T-helper 22 cell (primary cell): ENCODE measurements at places on chromosomes 12 and 14.
A peak's percentile ranks its signal among the peaks of the same experiment; 100 is the strongest.

DNA sequence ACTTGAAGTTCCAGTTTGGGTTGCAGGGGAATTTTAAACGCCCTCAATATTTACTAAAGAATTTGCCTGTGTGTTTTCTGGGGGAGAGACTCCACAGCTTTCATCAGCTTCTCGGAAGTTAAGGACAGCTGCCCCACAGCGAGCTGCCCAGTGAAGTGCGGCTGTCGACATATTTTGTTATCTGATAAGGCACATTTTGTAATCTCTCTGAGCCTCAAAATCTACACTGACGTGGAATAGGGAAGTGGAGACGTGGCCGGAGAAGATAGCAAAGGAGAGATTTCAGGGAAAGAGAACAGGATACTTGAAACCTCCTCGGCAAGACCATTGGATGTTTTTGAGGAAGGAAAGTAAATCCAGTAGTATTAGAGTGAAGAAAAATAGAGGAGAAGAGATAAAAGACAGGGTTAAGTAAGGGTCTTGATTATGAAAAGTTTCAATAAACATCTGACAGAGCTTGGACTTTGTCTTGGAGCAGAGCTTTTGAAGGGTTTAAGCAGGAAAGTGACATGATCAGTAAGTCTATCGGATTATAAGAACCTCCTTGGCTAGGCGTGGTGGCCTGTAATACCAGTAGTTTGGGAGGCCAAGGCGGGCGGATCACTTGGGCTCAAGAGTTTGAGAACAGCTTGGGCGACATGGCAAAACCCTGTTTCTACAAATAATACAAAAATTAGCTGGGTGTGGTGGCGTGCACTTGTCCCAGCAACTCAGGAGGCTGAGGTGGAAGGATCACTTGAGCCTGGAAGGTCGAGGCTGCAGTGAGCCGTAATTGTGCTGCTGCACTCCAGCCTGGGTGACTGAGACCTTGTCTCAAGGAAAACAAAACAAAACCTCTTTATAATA, 1.1 kb downstream of the POLR3B start:
- DNase-seq, result no peak

GRCh38 chr12:91870872-91871707, 274.6 kb downstream of the BTG1 start:
- no peak for DNase-seq

DNA sequence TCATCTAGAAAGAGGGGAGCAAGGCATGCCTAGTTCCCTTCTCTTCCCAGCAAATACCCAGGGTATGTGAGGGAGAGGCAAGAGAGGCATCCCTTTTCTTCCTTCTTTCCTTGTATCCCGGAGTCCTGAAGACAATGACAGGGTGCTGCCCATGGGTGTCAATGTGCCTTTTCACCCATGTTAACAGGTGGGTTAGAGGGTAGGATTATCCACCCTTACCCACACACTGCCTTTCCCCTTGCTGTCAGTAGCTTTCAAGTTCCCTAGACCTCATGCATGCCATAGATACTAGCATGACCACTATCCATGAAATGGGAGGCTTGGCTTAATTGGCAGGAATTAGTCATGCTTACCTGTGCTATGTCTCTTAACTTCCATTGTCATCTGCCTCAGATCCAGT, 36.3 kb upstream of the PCNX1 start:
- DNase-seq, result no peak

GRCh38 chr14:100329233-100330006, 6.3 kb downstream of the SLC25A47 start:
- DNase-seq, result no peak

- no peak for DNase-seq
Measured at GRCh38 chr12:21337453-21337852, 2.7 kb upstream of the SLCO1A2 start.

GRCh38 chr12:2212537-2212936, 159.8 kb downstream of the CACNA1C start:
- no peak for DNase-seq

DNA sequence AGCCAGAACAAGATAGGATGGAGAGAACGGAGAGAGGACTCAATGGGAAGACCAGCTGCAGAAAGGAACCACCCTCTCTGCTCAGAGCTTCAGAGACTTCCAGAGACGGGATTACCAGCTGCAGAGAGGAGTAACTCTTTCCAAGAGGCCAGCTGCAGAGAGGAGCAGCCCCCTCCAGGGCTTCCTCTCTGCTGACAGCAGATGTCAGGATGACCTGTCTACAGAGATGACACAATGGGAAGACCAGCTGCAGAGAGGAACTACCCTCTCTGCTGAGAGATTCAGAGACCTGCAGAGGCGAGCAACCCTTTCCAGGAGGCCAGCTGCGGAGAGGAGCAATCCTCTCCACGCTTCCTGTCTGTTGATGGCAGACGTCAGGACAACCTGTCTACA, 61.8 kb downstream of the KLRG1 start:
- no peak for DNase-seq

DNA sequence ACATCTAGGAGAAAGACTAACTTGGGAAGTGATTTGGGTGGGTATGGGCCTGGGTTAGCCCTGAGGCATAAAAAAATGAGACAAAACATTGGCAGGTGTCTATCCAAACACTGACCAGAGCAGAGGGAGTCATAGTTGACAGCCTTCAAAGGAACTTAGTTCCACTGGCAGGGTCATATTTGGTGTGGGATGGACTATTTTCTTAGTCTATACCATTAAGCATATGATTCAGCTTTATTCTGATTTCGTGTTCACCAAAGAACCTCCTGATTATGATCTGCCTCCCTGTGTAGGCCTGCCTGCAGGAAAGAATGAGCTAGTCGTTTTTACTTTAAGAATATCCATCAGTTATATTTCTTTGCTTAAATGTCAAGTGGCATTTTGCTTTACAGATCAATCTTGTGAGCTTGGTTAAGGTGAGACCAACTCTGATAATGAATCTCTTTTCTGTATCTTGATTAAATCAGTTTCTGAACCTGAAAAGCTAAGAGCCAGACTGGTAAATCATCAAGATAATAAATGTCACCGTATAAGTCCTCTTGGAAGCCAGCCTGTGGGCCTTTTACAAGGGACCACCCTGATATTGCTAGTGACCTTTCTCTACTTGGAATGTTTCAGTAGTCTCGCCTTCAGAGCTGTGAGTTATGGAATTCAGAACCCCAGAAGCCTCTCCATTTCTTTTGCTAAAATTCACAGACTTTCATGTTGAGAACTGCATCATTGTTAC, 182.9 kb downstream of the MON2 start:
- DNase-seq, result no peak

DNA sequence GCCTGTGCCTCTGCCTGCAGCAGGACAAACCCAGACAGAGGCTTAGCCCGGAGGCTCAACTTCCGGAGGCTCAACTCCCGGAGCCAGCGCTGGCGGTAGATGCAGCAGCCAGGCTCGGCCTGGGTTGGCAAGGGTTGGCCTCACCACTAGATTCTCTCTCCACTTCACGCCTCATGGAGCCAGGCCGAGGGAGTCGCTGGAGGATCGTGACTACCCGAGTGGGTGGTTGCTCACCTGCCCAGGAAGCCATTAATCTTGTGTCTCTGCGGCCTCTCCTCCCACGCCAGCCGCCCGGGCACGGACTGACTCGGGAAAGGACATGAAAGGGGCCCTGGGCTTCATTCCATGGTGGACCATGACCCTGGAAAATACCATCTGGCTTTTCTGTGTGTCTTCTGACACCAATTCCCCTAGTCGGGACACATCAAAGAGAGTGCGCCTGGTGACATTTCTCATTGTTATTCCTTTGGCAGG, 20.8 kb downstream of the ESRRB start:
- no peak for DNase-seq

DNA sequence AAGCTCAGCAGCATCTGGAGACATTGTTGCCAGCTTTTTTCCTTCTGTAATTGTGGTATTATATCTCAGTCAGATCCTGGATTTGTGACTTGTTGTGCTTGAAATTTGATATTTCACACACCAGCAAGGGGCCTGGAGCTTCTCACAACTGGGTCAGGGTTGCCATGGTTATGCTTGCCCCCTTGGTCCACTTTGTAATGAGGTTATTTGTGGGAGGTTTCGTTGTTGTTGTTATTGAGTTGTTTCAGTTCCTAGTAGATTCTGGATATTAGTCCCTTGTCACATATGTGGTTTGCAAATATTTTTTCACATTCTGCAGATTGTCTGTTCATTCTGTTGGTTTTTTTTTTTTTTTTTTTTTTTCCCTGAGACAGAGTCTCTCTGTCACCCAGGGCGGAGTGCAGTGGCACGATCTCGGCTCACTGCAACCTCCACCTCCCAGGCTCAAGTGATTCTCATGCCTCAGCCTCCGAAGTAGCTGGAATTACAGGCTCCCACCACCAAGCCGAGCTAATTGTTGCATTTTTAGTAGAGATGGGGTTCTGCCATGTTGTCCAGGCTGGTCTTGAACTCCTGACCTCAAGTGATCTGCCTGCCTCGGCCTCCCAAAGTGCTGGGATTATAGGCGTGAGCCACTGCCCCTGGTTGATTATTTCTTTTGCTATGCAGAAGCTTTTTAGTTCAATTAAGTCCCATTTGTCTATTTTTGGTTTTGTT, 80.6 kb upstream of the ETV6 start:
- no peak for DNase-seq

GRCh38 chr14:32720927-32721326, 217.8 kb upstream of the NPAS3 start:
- DNase-seq, result no peak

- DNase-seq, result no peak
Measured at GRCh38 chr12:49933796-49934195, 16.7 kb upstream of the AQP2 start.

DNA sequence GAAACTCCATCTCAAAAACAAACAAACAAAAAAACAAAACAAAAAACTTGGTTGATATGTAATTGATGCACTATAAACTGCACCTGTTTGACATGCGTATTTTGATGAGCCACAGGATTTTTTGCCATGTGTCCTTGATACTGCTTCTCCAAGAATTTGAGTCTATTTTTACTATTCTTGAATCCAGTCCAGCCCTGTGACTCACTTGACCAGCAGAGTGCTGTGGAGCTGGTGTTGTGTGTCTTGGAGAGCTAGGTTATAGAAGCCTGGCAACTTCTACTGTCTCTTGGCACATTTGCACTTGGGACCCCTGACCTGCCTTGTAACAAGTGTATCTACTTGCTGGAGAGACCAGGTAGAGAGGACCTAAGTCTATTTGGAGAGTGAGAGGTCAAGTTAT, 52.0 kb downstream of the KLRG1 start:
- no peak for DNase-seq

DNA sequence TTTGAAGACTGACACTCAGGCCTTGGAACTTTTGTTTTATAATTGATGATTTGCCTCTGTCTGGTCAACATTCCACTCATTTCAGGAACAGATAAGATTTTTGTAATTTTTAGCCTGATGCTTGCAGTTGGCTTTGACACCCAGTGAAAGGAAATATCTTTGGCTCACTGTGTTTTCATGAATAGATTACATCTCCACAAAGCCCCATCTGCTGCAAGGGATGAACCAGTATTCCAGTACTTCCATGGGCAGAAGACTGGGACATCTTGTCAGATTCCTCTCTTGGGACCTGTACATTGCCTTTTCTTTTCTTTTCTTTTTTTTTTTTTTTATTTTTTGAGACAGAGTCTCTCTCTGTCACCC, 28.4 kb downstream of the GSG1 start:
- no peak for DNase-seq

- DNase-seq, result no peak
Measured at GRCh38 chr14:84404246-84404645, 1125.7 kb upstream of the FLRT2 start.

DNA sequence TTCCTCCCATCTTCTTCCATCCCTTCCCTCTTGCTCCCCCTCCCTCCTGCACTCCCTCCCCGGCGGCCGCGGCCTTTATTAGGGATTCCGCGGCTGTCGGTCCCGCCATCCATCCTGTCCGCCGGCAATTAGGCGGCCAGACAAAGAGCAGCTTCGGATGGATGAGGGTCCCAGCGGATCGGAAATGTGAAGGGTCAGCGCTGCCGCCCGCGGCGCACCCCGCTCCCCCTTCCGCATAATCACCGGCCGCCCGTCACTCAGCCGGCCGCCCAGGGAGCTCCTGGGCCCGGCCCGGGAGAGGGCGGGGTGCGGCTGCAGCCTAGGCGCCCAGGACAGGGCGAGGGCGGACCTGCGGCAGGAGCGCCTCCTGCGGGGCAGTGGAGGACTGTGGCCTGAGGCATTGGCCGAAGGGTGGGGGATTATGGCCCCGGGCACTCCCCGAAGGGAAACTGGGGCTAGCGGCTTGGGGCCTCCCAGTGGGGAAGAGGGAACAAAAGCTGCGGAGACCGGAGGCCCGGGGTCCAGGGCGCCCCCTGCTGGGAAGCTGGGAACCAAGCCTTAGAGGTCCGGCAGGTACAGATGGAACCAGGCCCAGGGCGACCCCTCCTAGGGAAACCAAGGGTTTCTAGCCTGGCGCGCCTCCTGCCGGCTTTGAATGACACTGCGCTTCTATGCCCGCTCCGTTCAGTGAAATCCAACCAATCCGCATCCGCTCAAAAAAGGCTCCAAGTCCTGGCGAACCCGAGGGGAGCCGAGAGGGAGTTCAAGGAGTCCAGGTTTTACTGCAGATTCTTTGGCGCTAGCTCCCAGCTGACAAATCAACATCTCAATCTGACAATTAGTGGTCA, 4.4 kb upstream of the DNAJC22 start:
- peak; percentile 40 for DNase-seq

DNA sequence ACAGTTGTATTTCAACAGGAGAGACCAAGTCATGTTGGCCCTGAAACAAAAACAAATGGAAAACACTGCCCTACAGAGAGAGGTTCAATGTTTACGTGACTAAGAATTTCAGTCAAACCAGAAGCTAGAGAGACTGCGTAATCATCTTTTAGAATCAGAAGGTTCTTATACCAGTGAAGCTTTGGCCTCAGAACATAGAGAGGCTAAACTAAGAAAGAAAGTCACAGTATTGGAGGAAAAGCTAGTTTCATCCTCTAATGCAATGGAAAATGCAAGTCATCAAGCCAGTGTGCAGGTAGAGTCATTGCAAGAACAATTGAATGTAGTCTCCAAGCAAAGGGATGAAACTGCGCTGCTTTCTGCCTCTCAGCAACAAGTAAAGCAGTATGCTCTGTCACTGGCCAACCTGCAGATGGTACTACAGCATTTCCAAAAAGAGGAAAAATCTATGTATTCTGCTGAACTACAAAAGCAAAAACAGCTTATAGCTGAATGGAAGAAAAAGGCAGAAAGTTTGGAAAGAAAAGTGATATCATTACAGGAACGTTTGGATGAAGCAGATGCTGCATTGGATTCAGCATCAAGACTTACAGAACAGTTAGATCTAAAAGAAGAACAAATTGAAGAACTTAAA, 32.5 kb upstream of the NUAK1 start:
- DNase-seq, result no peak

- no peak for DNase-seq
Measured at GRCh38 chr14:100898465-100898864, 5.1 kb downstream of the RTL1 start.

- DNase-seq, result no peak
Measured at GRCh38 chr12:103498990-103499389, 3.2 kb upstream of the C12orf42 start.

GRCh38 chr12:29223956-29224543, 75.0 kb downstream of the FAR2 start:
- DNase-seq, result no peak
